Fibroblast of lung (primary cell): ENCODE measurements at places on chromosomes 3 and 15.

- no peak for DNase-seq
- H3K4me1 ChIP-seq = no peaks in the 10 kb centered on the region
- no peaks in the 10 kb centered on the region for H3K27me3 ChIP-seq
Observed at GRCh38 chr3:30672287-30672735, 65.9 kb downstream of the TGFBR2 start.

- no peaks in the 10 kb centered on the region for H3K27me3 ChIP-seq
- H3K27ac ChIP-seq = no peak overlapping the region
- peaks cover 5% of the 10 kb centered on the region for H3K4me1 ChIP-seq
- peak; percentile 79 for DNase-seq
- H3K4me3 ChIP-seq = no peak overlapping the region
Observed at GRCh38 chr3:197186887-197187588, 111.4 kb downstream of the DLG1 start.

GRCh38 chr3:100386437-100387074 is 14.3 kb downstream of the TOMM70 start:
- H3K27ac ChIP-seq = no peak overlapping the region
- no peaks in the 10 kb centered on the region for H3K36me3 ChIP-seq
- no peak overlapping the region for H3K4me3 ChIP-seq
- H3K27me3 ChIP-seq = no peaks in the 10 kb centered on the region
- DNase-seq = peak; percentile 22

DNA sequence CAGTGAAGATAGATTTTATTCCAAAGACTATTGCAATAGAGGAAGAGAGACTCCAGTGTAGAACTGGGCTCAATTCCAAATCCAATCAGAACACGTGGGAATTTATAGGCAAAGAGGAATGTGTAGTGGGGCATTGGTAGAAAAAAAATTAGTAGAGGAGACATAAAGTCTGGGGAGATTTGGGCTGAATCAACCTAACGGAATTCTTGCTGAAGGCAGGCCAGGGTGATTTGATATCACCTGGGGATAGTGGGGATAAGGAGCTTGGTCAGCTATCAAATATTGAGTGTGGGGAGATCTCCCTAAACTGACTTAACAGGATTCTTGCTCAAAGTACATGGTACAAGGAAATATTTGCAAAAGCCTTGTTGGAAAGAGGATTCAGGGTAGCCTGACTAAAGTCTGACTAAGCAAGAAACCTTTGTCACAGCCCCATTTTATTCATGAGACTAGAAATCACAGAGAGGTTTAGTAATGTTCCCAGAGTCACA is 29.6 kb downstream of the SST start:
- DNase-seq = no peak
- no peaks in the 10 kb centered on the region for H3K27me3 ChIP-seq
- H3K4me3 ChIP-seq = no peak overlapping the region
- no peaks in the 10 kb centered on the region for H3K4me1 ChIP-seq
- H3K36me3 ChIP-seq = no peaks in the 10 kb centered on the region

- no peaks in the 10 kb centered on the region for H3K27me3 ChIP-seq
- H3K27ac ChIP-seq = no peak overlapping the region
- no peak overlapping the region for H3K4me3 ChIP-seq
- no peaks in the 10 kb centered on the region for H3K36me3 ChIP-seq
Observed at GRCh38 chr3:16849795-16850194, 35.0 kb upstream of the PLCL2 start.

GRCh38 chr3:170508839-170509238 is 77.0 kb downstream of the SLC7A14 start:
- no peak for DNase-seq
- H3K27me3 ChIP-seq = no peaks in the 10 kb centered on the region
- H3K36me3 ChIP-seq = no peaks in the 10 kb centered on the region
- no peak overlapping the region for H3K4me3 ChIP-seq
- H3K27ac ChIP-seq = no peak overlapping the region
- H3K4me1 ChIP-seq = peaks cover 3% of the 10 kb centered on the region

DNA sequence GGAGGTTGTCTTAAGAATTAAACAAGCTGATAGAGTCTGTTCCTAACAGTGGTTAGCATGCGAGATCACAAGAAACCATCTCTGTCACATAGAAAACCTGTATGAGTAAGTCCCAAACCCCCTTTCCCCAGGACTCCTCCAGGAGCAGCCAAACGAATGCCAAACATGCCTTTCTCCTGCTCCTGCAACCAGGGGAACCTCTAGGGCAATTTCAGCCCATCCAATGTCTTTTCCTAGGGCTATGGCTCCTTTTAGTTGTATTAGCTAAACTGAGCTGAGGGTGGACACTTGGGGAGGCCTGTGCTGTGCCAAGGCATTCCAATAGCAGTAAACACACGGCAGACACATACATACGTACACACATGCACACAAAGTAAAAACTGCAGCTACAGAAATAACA is 36.5 kb upstream of the TIMP4 start:
- no peaks in the 10 kb centered on the region for H3K27me3 ChIP-seq
- H3K27ac ChIP-seq = no peak overlapping the region
- H3K4me3 ChIP-seq = no peak overlapping the region
- H3K4me1 ChIP-seq = peaks cover 17% of the 10 kb centered on the region
- peak; percentile 56 for DNase-seq
- H3K36me3 ChIP-seq = no peaks in the 10 kb centered on the region

DNA sequence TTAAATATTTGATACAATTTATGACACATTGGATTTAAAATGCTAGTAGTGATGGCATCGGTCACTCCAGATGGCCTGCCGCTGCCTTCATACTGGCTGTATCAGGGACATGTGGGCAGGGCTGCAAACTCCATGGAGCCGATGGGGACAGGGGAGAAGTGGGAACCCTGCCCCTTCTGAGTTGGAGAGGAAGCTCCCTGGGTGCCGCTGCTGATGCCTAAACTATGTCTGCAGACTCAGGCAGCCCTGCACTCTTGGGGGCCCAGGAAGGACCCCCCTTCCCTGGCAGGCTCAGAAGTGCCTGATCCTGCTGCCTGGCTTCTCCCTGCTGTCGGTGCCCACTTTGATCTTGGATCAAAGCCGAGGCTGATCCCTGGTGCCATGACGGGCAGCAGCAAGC is 1522.1 kb downstream of the OTOL1 start:
- no peak for DNase-seq
- H3K27ac ChIP-seq = no peak overlapping the region
- H3K4me3 ChIP-seq = no peak overlapping the region
- H3K4me1 ChIP-seq = no peaks in the 10 kb centered on the region
